ENCODE measurements at places on chromosomes 11 and 22.

DNA sequence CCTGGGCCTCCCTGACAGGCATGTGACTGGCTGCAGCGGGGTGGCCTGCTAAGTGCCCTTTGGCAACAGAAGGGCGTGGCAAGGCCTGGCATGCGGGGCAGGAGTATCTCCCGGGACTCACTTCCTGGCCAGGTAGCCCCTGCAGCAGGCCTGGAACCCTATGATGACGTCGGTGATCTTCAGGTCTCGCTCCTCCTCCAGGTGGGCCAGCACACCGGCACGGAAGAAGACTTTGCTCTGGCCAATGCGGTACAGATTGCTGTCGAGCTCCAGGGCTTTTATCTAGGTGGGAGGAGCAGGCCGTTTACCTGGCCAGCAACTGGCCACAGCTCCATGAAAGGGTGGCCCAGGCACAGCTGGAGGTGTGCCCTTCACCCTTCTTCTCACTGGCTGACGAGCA, 50.9 kb downstream of the APOL1 start:
- no peak for DNase-seq

DNA sequence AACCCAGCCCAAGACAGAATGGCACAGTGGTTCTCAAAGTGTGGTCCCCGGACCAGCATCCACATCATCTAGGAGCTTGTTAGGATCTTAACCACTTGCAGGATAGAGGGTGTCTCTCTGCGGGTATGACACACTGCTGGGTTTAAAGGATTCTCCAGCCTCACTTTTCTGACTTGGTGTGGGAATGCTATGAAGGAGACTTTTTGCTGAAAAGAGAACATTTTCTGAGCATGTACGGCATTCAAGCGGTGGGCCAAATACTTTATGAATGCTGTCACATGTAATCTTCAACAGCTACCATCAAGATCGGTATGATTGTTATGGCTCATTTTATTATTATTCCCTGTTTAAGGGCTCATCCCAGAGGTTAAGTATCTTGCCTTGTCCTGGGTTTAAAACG, 1.8 kb upstream of the CD82 start:
- no peak for DNase-seq

GRCh38 chr11:118791111-118791960, at the start of gene DDX6:
DDX6 (minus strand) TSS chr11:118791164; CDS start chr11:118786251, 4,913 bp downstream.
- peak; percentile 84 for DNase-seq

GRCh38 chr11:107679255-107680024, 32.4 kb downstream of the SLN start:
- no peak for DNase-seq

- peak; percentile 80 for DNase-seq
Measured at GRCh38 chr11:122646549-122647340, 8.8 kb upstream of the UBASH3B start.

GRCh38 chr11:11521306-11522002, 100.4 kb downstream of the GALNT18 start:
- no peak for DNase-seq

GRCh38 chr11:80638296-80638695, 1197.5 kb upstream of the TENM4 start:
- peak; percentile 34 for DNase-seq

- DNase-seq, result peak; percentile 22
Measured at GRCh38 chr11:111836721-111837120, 34.7 kb downstream of the ALG9 start.

GRCh38 chr11:12174128-12174476, 63.7 kb downstream of the MICAL2 start:
- no peak for DNase-seq

GRCh38 chr11:15987046-15987445, 369.3 kb downstream of the SOX6 start:
- no peak for DNase-seq

GRCh38 chr11:67376063-67376820, 2.8 kb upstream of the CLCF1 start:
- no peak for DNase-seq

DNA sequence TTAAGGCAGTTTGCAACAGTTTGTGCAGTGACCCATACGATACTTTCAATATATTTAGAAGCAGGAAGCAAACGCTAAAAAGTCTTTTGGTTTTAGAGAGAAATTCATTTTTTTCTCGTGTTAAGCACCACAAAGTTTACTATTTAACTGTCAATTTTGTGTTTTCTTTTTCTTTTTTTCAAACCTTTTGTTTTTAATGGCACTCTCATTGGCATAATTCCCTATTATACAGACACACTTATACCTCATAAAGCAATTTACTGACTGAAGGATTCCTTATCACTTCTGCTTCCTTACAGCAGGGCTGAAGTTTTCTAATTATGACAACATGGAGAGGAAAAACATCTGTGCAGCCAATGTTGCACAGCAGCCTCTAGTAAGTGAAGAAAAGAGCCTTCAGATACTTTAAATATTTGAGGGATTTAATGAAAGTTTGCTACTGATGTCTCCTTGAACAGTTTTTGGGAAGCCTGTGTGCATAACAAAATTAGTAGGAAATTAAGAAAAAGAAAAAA, 2191.2 kb downstream of the LRRC4C start:
- DNase-seq, result no peak

- peak; percentile 28 for DNase-seq
Measured at GRCh38 chr11:8360086-8360828, 96.6 kb upstream of the LMO1 start.

GRCh38 chr11:66076561-66076960, 6.5 kb downstream of the PACS1 start:
- DNase-seq, result peak; percentile 13

DNA sequence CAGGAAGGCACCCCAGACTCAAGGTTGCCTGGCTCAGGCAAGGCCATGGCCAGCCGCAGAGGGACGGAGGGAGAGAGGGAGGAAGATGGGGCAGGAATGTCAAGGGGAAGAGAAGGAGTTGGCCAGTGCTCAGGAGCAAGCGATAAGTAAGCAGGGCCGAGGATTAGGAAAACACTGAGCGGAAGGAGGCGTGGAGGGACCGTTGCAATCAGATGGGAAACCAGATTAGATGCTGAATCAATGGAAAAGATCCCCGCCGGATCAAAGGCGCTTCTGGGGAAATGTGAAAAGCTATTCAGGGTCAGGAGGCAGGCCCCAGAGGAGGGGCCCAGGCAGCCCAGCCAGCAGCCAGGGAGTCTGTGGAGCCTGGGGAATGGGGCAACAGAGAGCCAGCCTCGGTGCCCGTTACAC, 26.6 kb upstream of the MYEOV start:
- DNase-seq, result no peak

- no peak for DNase-seq
Measured at GRCh38 chr22:17779286-17780115, 5.2 kb upstream of the BID start.

DNA sequence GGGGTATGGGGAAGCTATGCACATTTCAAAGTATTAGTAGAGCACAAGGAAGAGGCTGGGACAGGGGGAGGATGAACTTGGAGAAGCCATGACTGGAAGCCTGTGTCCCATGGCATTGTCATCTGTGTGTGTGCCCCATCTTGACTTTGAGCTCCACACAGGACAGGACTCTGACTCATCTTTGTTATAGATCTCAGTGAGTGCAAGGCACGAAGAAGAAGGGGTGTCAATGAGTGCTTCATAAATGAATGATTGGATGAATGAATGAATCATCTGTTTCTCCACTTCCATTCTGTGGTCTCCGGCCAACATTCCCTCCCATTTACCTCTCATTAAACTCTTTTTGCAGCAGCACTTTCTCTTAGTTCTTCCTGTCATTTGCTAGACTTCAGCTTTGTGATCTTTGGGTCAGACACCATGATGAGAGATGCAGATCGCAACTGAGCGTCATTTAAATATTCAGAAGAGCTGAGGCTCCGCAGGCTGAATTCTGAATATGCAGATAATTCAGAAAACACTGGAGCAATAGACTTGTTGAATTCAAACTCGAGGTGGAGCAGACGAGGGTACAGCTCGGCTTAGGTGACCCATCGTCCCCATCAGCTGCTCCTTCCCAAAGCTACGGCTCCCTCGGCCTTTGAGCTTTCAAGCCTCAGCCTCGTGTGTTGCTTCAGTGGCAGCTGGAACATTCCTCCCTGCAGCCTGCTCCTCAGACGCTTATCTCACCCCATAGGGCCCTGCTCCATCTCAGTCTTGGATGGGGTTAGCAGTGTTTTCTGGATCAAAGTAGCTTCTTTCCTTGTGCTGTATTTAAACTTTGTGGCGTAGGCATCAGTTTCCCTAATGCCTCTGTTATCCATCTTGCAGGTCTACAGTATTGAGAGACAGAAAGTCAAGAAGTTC, 30.8 kb downstream of the APOL3 start:
- peak; percentile 24 for DNase-seq

GRCh38 chr11:34296412-34296811, 61.4 kb downstream of the ABTB2 start:
- no peak for DNase-seq

GRCh38 chr11:96393753-96394348, 4.0 kb downstream of the JRKL start:
- peak; percentile 53 for DNase-seq

GRCh38 chr11:128905345-128906184, 14.4 kb downstream of the KCNJ5 start:
- peak; percentile 81 for DNase-seq

DNA sequence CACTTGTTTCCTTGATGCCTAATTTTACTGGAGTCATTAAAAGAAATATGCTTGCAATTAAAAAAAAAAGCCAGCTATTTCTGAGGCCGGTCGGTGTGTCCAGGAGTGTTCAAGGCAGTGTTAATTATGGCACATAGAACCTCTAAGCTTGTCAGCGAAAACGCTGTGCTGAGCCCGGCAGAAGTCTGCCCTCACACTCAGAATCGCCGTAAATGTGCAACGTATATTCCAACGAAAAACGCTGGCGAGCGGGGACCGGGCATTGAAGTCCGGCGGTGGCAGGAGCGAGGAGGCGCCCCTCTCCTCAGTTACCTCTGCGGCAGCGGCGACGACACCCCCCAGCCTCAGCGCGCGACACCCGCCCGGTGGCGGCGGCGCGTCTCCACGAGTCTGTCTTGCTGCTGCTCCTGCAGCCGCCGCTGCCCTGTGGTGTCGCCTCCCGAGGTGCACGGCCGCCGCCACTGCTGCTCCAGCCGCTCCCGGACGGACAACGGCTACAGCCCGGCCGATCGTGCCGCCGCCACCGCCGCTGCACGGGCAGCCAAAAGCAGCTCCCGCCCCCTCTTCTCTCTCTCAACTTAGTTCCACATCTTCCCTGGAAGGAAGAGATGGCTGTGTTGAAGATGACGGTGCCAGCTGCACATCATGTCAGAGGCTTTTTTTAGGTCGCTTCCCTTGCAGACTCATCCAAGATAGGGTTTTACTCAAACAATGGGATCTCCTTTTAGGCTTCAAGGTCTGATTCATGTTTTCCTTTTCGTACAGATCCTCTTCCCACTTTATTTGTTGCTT, 56.0 kb downstream of the JAM3 start:
- no peak for DNase-seq

- no peak for DNase-seq
Measured at GRCh38 chr11:20909995-20910726, 240.8 kb downstream of the NELL1 start.

DNA sequence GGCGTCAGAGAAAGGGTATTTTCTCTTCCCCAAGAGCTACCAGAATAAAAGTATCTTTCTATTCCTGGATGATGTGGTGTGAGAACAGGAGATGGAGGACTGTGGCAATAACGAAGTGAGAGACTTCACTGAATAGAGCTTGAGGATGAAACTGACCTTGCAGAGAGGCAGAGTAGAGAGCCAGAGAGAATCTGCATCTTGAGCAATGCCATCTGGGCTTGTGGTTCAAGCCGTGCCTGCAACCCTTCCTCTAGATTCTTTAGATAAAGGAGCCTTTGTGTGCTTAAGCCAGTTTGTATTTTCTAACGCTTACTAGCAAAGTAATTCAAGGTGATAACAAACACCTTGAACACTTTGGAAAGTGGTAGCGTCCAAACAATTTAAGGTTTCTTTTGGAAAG, 2.2 kb downstream of the ME3 start:
- peak; percentile 80 for DNase-seq

DNA sequence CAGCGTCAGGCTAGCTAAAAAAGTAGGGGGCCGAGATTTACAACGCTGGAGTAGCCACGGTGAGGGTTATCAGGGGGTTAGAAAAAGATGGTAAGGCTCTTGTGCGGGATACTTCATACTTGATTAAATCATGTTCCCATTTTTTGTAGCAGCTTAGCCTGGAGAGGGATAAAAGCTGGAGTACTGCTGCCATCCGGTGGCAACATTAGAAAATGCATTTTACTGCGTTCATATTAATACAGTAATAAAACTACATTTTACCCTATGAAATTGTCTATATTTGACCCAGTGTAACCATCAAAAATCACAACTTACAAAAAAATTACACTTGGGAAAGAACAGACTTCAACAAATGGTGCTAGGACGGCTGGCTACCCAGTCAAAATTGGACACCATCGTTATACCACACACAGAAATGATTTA, 17.3 kb downstream of the RPUSD4 start:
- DNase-seq, result peak; percentile 44

DNA sequence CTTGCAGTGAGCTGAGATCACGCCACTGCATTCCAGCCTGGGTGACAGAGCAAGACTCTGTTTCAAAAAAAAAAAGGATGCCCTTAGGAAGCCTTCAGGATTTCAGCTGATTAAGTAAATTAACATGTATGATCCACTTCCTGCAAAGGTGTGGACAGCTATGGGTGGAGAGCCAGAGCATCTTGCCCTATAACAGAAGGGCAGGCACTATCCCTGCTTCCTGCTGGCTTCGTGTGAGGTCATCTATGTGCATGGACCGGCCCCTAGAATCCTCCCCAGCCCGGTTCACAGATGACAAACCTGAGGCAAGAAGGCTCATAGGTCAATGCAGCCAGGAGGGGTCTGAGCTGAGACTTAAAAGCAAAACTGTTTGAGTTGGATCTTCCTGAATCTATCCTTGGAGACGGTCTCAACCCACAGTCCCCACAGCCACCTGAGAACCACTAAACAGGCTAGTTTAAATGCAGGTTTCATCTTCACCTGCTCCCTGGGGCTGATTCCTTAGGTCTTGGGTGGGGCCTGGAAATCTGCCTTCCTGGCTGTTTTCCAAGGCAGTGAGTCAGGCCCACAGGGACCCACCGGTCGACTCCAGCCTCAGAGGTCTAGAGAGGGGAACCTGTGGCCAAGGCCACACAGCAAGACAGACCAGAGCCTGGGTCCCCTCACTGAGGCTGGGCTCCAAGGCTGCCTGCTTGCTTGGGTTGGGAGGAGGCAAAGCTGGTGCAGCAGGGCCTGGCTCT, 55.2 kb upstream of the MPEG1 start:
- no peak for DNase-seq

All from RPMI7951 (cell line).